Stimulated activated CD4-positive, alpha-beta T cell treated with anti-CD3 and anti-CD28 coated beads, Interleukin-1b, Interleukin-23, amount 100 ng/mL, for 1 hour (primary cell): ENCODE measurements at places on chromosomes 7 and 10.

DNA sequence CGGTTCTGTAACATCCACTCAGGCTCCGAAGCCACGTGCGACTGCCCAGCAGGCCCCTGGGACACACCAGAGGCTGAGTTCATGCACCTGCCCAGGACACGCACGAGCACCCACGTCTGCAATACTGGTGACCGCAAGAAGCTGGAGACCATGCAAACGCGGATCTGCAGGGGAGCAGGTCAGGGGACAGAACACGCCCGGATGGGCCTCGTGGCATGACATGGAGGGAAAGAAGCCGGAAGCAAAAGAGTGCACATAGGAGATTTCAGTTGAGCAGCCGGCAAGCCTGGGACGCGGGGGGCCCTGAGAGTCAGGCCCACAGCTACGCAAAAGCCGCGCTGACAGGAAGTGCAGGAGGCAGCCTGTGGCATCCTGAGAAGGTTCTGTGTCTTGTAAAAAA, 73.7 kb downstream of the FOXL3 start:
- DNase-seq: no peak

GRCh38 chr7:1245524-1246050, 12.9 kb downstream of the UNCX start:
- DNase-seq: no peak

GRCh38 chr7:107700570-107700969, 39.9 kb downstream of the SLC26A4 start:
- DNase-seq: no peak

DNA sequence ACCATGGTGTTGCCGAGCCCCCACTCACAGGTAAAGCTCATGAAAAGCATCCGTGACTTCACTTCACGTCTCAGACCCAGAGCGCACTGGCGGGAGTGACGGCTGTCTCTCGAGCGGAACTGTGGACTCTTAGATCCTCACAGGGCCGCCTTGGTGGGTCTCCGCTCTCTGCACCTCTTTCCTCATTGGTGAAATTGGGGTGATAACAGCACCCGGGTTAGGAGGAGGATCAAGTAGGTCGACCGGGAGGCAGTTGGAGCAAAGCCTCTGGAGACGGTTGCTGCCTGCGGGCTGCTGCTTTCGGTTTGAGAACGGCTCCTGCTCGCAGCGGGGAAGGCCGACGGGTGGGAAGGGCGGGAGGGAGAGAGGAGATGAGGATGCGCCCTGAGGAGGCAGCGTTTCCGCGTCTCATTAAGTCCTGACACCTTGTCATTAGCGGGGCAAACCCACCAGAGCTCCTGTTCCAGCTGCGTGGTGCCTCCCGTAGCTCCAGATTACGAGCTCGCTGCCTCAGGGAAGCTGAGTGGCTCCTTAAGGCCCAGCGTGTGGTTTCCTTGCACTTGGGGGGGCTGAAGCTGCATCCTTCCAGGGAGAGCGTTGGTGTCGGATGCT, 51.9 kb upstream of the CFAP46 start:
- no peak for DNase-seq

DNA sequence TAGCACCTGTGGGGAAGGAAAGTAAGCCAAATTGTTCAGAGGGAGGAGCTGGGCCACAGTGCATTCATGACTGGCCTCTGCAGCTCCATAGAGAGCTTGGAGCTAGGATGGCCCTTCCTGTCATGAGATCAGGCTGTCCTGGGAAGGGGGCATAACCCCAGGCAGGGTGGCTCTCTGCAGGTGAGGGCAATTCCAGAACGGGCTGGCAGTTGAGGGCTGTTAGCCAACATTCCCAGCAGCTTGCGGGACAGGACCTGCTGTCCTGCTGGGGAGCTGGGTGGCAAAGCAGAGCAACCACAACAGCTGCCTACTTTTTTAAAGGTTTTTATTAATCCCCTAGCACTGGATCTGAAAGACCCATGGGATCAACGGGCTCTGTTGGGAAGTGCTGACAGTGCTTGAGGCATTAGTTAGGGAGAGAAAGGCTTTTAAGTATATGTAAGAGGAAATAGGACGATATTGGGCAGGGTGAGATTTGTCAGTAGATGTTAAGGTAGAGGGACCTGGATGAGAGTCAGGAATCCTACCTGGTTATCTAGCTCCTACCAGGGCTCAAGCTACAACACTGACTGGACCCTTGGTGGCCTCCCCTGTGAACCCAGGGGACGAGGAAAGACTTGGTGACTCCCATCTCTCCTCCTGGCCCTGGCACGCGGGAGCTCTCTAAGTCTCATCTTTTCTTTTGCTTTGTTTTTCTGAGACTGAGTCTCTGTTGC, 77.8 kb downstream of the NAMPT start:
- DNase-seq: no peak

GRCh38 chr7:54782829-54783228, 23.8 kb upstream of the SEC61G start:
- no peak for DNase-seq

DNA sequence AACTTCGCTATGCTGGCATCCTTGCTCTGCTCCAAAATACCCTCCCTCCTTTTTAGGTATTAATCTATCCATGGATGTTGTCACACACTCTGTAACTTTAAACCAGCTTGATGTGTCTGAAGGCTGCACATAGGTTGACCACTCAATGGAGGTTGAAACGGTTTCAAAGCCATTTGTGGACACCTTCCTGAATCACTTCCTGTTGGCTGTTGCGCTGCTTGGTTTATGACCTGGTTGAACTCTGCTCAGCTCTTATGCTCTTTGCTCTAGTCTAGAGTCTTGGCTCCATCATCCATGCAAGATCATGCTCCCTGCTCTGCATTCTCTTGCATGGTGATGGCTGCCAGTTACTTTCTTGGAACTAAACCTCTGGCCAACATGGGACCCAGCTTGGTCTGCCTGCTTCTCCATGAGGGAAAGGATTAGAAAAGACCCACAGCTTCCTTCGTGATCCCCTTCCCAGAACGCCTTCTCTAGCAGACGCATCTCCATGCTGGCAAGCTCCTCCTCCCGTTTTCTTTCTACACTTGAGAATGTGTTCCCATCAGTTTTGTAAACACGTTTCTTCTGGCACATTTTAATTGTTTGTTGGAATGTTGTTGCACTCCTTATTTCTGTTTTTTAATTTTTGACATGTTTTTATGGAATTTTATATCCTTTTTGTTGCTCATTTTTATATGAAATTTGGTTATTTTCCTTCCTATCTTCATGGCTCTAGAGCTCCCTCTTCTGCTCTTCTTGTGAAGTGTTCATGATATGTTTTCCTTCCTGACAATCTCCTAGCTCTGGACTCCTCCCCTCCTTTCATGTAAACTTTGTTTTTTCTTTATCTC, 149.8 kb downstream of the XPNPEP1 start:
- no peak for DNase-seq

DNA sequence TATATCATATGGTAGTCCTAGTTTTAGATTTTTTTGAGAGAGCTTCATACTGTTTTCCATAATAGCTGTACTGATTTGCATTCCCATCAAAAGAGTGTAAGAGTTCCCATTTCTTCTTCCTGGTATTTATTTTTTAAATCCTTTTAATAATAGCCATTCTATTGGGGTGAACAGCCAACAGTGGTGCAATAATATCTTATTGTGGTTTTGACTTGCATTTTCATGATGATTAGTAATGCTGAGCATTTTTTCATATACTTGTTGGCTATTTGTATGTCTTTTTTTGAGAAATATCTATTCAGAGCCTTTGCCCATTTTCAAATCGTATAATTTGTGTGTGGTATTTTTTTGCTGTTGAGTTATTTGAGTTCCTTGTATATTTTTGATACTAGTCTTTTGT, 167.4 kb downstream of the FZD1 start:
- no peak for DNase-seq

- DNase-seq: no peak
These were observed 10.6 kb downstream of the PDE6C start for GRCh38 chr10:93622942-93623341.

DNA sequence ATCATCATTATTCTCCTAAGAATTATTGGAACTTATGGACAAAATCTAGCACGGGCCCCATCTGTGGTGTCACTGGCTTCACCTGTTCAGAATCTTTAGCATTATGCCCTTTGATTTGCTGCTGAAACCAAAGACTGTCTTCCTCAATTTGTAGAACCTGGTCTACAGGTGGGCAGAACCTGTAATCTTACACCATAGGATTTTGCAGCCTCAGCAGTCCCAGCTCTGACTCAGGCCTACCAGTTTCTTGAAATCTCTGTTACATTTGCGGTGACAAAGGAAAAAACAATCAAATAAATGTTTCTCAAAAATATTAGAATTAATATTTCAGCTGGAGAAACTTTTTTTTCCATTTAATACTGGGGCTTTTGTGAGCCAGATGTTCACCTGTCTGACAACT, 86.1 kb downstream of the EPDR1 start:
- DNase-seq: no peak

GRCh38 chr10:72285972-72286521, 12.3 kb downstream of the DDIT4 start:
- DNase-seq: no peak

GRCh38 chr7:96320442-96320841, 1.5 kb downstream of the SLC25A13 start:
- no peak for DNase-seq

DNA sequence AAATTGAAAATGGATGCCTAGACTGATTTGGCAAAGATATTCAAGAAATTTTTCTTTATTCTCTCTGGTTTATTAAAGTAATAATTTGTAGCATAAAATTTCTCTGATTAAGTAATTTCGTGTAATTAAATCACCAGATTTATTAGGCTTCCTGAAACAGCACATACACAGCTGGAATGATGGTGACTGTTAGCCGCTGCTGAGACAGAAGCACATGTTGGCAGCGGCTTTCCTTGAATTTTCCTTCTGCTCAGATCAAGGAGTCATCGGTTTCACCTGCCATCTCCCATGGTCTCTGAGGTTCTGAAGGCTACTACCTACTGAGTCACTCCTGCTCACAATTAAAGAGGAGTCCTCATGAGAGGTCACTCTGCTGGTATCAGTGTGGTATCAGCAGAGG, 101.5 kb downstream of the GFRA1 start:
- DNase-seq: no peak

- no peak for DNase-seq
These were observed 396.2 kb downstream of the REEP3 start for GRCh38 chr10:63917363-63917762.

DNA sequence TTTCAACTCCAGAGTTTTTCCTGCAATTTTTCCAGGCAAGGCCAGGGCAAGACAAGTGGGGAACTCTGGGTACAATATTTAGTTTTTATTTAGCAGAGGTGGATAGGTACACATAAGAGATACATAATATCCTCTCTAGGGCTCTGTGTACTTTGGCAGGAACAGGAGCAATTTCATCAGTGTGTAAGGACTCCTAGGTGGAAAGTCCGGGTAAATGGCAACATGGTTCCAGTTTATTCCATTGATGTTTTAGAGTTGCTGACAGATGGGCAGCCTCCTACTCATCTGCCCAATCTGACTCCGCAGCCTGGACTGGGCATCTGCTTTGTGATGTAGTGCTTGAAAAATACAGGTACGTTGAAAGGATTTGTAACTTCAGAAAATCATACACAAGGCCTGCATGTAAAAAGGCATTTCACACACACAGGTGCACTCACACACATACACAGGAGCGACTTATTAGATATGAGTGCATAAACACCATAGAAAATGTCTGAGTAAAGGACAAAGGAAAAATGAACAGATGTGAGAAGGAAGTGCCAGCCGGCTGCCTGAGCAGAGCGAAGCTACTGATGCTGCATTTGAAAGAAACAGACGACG, 5.7 kb downstream of the PON1 start:
- DNase-seq: no peak

DNA sequence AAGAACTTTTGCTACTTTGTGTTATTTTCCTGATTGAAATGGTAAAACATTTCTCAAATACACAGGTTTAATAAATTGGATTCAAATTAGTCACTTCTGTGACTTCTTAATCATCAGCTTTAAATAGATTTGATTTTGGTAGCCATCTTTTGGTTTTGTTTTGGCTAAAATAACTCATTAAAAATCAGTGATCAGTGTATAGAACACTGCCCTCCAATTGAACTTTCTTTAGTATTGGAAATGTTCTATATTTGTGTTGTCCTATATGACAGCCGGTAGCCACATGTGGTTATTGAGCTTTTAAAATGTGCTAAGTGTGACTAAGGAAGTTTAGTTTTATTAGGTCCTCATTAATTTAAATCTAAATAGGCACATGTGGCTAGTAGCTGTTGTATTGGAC, 50.4 kb downstream of the GLCCI1 start:
- no peak for DNase-seq

- DNase-seq: no peak
These were observed 31.0 kb downstream of the PDE1C start for GRCh38 chr7:32039000-32039756.

- DNase-seq: no peak
These were observed 1.4 kb downstream of the MXI1 start for GRCh38 chr10:110208614-110209453.

DNA sequence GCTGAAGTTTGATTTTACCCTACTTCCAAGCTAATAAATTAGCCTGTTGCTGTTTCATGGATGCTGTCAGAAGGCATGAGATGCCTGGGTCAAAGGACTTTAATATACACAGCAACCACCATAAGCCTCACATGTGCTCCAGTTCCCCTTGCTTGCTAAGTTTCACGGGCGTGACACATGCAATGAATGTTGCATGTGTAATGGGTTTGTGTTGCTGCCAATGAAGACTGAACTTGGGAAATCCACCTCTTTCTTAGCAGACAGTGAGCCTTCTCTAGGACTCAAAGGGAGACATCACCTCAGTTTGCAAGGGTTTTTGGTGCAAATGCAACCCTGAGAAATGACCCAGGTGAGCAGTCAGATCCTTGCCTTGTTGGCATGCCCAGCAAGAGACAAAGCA, 505.5 kb upstream of the PODXL start:
- no peak for DNase-seq

DNA sequence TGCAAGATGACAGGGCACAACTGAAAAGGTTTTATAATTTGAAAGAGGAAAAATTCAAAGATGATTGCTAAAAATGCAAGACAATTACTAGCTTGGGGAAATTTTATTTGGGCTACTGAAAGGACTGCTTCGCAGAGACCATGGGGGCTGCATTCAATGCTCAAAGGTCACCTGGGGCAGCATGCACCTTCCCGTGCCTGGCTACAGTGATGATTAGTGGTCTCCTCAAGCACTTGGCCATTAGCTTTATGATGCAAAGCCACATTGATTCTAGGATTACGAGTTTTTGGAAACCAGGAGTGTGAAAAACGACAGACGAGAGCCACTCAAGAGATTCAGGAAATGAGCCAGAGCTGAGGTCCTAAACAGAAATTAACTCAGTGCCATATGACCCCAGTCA, 764.6 kb downstream of the PHTF2 start:
- no peak for DNase-seq

- DNase-seq: no peak
These were observed 70.8 kb upstream of the ZNF438 start for GRCh38 chr10:31102421-31102820.
